ENCODE measurements at places on chromosomes 16 and 17.

DNA sequence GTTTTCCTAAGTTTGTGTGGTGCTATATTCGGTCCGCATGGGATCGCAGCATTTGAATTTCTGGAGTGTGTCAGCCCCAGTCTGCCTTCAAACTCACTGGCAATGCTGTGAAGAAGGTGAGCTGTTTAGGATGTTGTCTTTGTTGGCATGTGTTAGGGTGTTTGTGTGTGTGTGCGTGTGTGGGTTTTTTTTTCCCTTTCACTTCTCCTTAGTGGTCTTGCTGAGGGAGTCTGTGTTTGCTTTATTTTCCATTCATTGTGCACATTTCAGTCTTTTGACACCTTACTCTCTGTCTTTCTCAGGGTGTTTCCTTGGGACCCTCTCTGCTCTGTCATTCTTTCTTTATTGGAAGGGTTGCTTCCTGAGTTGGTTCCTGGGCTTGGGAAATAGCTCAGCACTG is 27.7 kb upstream of the RBFOX1 start:
- DNase-seq = no peak

- DNase-seq = no peak
These were observed 180.9 kb upstream of the TOX3 start for GRCh38 chr16:52727849-52728248.

GRCh38 chr16:4557973-4558372 is 1.8 kb downstream of the C16orf96 start:
- no peak for DNase-seq

DNA sequence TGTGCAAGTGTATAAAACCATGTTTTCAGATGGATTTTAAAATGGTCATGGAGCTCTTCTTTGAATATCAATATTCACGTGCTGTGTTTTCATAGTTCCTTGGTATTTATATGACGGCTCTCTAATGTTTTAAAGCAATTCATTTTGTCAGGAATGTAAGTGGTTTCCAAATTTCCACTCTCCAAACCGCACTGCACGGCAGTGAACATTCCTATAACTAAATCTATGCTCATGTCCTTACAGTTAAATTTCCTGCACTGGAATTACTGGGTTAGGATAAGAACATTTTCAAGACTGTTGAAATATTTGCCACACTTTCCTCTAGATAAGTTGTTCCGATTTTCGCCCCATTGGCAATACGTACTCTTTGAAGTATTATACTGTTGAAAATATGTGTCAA is 398.9 kb downstream of the PMP22 start:
- no peak for DNase-seq

- no peak for DNase-seq
These were observed 16.7 kb upstream of the GNG13 start for GRCh38 chr16:817001-817906.

Data from NCI-H2107 (cell line).